Lung (tissue), 17 donors: ENCODE measurements at places on chromosomes 3 and 15. TPM values are rescaled to one million over a fixed set of nuclear protein-coding genes. Genes with fewer than 3 reads are reported as not detected.

Gene SLCO2A1
- 131 TPM for total RNA-seq

- no peak for DNase-seq
These were observed 61.8 kb upstream of the UTS2B start for GRCh38 chr3:191391861-191392808.

GRCh38 chr3:46858456-46858855 is 4.8 kb downstream of the MYL3 start:
- no peak for DNase-seq

- peak; percentile 65 for DNase-seq
These were observed 105.7 kb downstream of the LRTM1 start for GRCh38 chr3:54822206-54822605.

DNA sequence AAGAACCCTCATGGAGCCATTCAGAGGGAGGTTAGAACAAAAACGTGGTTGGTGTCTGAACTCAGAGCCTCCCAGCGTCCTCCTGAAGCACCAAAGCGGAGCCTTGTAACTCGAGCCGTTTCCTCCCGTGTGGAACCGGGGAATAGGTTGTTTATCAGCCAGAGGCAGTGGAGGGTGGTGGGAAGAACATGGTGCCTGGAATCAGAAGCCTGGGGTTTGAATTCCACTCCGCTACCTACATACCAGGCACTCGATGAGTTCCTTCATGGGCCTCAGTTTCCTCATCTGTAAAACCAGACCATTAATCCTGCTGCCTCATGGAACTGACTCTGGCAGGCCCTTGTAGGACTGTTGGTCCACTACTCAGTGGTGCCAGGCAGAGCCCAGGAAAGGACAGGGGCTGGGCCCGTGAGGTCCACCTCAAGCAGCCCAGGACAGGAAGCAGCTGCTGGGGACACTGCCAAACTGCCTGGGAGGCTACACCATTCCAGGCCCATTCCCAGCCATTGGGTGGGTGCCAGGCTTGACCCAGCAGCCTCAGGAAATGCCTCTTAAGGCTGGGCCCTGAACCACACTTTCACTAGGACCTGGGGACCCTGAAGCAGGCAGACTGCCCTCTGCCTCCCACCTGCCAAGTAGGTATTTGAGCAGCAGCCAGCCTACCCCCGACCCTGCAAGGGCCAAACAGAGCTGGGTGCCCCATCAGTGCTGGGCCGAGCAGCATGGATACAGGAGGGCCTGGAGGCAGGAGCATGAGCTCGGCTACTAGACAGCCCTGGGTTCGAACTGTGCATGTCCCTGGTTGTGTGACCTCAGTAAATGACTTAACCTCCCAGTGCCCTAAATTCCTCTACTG is 33.4 kb downstream of the PRKCD start:
- DNase-seq, result peak; percentile 51

GRCh38 chr3:144431134-144431533 is 459.5 kb downstream of the DIPK2A start:
- DNase-seq, result no peak

Gene THPO
- 0.31 TPM for total RNA-seq

Gene GOLGA6L10
- 2.6 TPM for total RNA-seq

DNA sequence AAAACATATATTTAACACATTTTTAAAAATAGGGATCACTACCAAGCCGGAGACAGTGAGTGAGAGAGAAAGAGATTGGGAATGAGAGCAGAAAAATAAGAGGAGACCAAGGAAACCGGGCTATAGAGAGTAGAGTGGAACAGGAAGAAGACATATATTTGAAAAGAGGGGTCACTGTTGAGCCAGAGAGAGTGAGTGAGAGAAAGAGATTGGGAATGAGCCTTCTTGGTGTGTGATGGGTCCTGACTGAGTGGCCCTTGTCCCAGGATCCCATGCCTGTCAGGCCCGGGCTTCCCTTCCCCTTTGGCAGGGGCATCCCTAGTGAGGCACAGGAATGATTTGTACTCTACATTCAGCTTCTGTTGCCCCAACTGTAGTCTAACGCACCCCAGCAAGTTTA is 646.6 kb downstream of the NTRK3 start:
- DNase-seq, result peak; percentile 26

DNA sequence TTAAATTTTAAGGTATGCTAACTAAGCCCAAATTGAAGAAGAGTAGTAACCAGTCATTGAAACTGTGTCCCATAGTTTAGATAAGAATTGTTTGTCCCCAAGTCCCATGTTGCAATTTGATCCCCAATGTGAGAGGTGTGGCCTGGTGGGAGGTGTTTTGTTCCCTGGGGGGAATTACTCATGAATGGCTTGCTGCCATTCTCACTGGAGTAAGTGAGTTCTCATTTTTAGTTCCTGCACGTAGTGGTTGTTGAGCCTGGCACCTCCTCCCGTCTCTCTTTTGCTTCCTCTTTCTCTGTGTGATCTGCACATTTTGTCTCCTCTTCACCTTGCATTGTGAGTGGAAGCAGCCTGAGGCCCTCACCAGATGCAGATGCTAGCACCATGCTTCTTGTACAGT is 1271.0 kb downstream of the NSUN3 start:
- DNase-seq, result no peak

Gene TMEM202
- not detected for total RNA-seq

DNA sequence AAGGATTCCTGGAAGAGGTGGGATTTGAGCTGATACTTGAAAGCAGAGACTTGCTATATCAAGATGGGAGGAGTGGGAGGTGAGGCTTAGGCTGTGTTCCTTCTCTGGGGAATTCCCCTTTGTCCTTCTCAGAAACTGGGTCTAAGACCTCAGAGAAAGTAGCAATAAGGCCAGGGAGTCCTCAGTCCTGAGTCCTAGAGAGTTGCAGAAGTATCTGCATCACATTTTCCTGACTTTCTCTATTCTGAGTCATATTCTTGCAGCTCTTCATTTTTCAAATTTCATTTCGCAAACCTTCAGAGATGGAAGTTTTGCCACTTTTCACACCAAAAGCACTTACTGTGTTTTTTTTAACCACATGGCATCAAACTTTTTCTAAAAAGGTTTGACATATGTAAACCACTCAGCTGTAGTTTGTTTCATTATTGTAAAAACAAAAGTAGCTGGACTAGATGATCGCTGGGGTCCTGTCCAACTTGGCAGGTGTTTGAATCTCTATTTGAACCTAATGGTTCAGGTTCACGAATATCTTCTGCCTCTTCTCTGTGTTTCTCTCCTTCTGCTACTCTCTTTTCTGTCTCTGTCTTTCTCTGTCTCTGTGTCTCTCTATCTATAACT is 21.3 kb downstream of the COLQ start:
- DNase-seq, result no peak

DNA sequence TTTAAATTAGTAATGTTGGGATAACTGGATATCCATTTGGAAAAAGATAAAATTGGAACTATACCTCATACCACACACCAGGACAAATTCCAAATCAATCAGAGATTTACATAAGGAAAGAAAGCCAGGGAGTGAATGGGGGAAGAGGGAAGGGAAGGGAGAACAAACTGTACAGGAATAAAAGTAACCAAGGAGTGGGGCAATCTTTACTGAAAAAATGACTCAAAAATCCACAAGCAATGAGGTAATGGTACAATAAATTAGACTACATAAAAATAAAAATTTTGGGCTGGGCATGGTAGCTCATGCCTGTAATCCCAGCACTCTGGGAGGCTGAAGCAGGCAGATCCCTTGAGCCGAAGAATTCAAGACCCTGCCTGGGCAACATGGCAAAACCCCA is 82.6 kb downstream of the MLH1 start:
- no peak for DNase-seq

GRCh38 chr3:37943631-37944314 is 46.8 kb upstream of the VILL start:
- peak; percentile 86 for DNase-seq

DNA sequence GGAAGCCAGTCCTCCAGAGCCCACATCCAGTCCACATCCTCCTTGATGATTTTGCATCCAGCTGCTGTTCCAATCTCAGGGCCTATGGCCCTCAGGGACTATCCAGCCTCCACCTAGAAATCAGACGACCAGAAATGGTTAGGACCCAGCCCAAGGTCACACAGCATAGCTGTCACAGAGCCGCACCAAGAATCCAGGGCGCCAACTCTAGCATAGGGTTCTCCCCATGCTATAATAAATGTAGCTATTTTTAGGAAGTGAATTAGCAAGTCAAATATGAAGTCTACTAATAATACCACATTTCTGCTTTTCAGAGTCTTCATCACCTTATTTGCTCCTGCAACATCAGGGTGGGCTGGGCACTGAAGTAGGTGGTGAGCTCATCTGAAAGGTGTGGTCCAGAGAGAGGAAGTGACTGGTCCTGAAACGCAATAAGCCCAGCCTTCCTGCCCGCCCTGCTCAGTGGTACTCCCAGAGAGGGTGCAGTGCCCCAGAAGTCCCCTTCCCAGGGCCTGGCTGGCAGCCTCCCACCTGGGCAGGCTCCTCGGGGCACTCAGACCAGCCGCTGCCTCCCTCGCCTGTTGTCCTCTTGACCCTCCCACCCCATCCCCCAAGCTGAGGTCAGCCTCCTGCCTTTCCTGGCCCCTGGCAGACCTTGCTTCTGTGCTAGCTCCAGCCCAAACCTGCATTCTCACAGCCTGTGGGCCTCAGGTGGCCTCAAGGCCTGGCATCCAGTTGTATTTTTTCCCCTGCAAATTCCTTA is 17.6 kb upstream of the CYP11A1 start:
- peak; percentile 60 for DNase-seq

- DNase-seq, result no peak
These were observed 83.4 kb downstream of the CHSY1 start for GRCh38 chr15:101168463-101168824.

DNA sequence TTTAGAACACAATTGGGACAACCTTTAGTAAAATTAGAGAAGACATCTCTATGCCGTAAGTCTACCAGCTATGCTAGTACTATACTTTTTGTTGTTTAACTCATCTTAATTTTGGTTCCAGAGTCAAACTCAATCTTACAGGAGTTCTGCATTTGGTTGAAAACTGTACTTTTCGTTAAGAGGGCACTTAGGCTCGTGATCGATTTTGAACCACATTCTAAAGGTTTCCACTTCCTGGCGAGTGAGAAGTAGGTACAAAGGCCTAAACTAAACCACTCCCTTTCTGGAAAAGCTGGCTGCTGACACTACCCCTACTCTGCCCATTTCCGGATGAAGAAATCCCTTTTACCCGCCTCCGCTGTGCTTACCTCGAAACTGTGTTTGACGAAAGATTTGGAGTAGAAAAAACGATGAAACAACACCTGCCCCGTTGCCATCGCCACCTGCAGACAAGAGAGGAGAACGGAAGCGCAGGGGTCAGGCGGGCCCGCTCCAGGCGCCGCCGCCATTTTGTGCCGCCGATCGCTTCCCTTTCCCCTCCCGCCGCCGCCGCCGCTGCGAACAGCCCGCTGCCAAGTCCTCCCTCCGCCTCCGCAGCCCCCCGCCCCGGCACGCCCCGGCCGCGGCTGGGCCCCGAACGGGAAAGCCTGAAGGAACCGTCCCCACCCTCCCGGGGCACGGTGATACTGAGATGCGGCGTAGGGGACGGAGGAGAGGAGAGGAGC is 748 bp downstream of the CCNL1 start:
- DNase-seq, result peak; percentile 68

GRCh38 chr3:99875929-99876841 is 58.5 kb downstream of the CMSS1 start:
- peak; percentile 89 for DNase-seq

DNA sequence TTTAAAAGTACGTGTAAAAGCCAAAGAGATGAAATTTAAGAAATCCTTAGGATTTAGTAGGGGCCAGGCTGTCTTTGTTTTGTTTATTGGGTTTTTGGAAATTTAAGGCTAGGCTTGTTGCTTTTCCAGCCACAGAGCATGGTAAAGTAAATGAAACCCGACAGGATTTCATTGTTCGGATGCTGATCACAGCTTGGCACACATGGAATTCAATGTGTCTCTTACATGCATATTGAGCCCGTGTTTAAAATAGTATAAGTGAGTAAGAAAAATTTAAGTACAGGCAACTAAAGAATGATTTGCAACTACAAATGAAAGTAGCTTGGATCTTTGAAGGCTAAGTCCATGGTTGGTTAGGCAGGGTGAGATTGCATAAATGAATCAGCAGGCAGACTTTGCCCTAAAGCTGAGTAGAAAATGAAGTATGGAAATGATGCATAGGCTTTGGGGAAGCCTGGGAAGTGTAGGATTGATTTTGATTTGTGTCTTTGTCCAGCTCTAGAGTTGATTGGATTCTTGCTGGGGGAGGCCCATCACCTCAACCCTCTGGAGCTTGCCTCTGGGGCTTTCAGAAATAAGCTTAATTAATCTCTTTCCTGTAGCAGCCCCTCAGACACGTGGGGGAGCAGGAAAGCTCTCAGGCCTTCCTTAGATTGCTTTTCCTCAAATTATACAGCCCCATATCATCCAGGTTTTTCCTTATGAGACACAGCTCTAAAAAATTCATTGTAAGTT is 68.2 kb upstream of the ADAMTSL3 start:
- DNase-seq, result no peak

Gene PLSCR5
- total RNA-seq, result not detected

DNA sequence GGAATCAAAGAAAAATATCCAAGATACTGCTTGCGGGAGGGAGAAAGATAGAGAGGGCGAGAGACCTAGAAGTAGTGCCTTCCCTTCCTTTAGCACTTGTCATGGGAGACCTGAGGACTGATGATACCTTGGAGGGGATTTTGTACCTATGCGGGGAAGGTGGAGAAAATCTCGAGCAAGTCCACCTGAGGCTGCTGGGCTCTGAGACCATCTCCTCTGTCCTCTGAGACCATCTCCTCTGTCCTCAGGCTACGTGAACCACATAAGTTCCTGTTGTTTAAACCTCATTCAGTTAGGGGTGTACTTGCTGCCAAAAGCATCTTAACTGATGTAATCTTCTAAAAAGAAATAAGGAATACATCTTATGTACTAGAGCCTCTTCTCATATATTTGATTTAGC is 164.9 kb downstream of the NR2F2 start:
- no peak for DNase-seq

DNA sequence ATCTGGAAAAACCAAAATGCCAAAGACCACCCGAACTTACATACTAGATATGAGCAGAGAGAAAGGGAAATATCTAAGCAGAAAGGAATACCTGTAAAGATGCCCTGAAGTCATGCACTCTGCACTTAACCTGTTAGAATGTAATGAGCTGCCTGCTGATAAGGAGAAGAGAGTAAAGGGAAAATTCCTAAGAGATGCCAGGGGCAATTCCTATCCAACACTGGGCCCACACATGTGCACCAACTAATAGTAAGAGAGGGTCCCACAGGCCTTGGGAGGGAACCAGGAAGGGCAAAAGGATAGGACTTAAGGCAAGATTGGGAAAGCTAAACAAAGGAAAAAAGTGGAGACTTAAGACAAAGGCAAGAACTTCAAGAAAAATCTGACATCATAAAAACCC is 189.5 kb downstream of the NSUN3 start:
- no peak for DNase-seq
